ENCODE measurements at places on chromosomes 5 and 9. TPM values are rescaled to one million over a fixed set of nuclear protein-coding genes. Genes with fewer than 3 reads are reported as not detected.

Gene ORM2
- not detected for total RNA-seq

Gene PLGRKT
- total RNA-seq, result 30.3 TPM

Gene PHF24
- total RNA-seq, result 2.1 TPM

Gene SCGB3A1
- total RNA-seq, result 1.0 TPM

Gene CDH9
- total RNA-seq, result not detected

Gene PCDHGB1
- 7.5 TPM for total RNA-seq

Gene FABP6
- total RNA-seq, result not detected

Gene FOXD4
- 0.89 TPM for total RNA-seq

Gene GRIN3A
- total RNA-seq, result not detected

Gene PCDHGB6
- total RNA-seq, result 11.4 TPM

Gene SMIM3
- total RNA-seq, result 25.6 TPM

Gene FRMPD1
- total RNA-seq, result 0.49 TPM

Gene UBQLN1
- 125 TPM for total RNA-seq

Gene BARHL1
- total RNA-seq, result not detected

Gene SH3TC2
- total RNA-seq, result 0.83 TPM

- DNase-seq, result no peak
Observed at GRCh38 chr5:109697339-109697738, 7.6 kb downstream of the MAN2A1 start.

DNA sequence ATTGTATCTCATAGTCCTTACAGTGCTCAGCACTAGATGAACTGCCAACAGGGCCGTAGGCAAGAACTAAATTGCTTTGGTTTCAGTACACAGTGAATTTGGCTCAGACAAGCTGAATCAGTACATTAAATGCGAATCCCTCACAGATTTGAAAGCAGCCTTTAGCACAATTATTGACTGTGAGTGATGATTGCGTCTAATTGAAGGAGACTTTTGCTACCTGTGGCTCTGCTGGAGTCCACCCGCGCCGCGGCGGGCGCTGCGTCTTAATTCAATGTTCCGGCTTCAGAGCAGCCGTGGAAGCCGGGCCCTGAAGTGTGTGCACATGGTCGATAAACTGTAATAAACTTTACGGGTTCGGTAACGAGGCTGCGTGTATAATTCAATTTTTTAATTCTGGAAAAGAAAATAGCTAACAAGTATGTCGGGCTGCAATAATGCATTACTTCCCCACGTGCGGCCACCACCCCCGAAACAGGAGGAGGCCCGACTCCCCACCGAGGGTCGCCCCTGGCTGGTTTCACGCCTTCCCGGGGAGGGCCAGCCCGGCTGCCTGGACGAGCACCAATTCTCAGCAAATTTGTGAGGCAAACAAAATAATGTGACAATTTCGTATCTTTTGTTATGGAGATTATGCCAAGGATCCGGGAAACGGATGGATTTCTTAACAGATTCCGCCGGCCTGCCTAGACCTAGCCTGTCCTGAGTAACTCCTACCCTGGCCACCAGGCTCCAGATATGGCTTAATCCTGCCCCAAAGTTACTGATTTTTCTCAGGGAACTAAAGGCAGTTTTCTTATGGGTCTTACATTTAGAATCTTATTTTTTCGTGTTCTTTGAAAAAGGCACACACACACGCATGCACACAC is 269.4 kb upstream of the IRX1 start:
- no peak for DNase-seq

- DNase-seq, result no peak
Observed at GRCh38 chr9:91724068-91724440, 226.0 kb downstream of the ROR2 start.

DNA sequence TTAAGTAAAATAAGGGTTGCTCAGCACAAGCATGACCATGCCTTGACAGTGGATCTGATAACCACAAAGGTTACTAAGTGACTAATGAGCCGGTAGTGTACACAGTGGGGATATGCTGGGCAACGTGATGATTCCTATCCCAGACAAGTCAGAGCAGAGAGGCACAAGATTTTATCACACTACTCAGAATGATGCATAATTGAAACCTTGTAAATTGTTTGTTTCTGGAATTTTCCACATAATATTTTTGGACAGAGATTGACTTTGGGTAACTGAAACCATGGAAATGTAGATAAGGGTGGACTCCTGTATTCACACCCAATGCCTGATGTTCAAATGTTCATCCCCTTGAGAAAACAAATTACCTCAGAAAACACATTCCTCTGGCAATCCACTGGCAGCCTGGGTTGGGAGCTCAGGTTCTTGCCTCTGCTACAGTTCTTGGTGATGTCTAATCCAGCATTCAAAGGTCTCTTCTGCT is 16.2 kb upstream of the ERAP1 start:
- no peak for DNase-seq

DNA sequence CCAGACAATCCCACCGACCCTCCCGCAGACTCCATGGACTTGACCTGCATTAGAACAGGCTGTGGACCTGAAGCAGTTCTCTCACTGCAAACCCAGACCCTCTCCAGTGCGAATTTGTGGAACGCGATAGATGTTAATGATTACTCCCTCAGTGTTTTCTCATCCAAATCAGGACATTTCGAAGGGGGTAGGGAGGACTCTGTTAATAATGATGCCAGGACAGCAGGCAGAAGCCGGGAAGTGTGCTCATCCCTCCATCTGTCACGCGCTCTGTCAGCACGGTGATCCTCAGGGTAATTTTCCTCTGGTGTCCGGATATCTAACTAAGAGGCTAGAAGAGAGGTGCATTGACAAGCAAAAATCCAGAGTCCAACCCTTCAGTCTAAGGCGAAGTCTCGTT is 18.8 kb downstream of the RAPGEF1 start:
- no peak for DNase-seq

- no peak for DNase-seq
Observed at GRCh38 chr9:125428060-125428901, 166.7 kb downstream of the GAPVD1 start.

- DNase-seq, result no peak
Observed at GRCh38 chr5:41790038-41790776, 80.0 kb downstream of the OXCT1 start.

GRCh38 chr9:96014078-96014477 is 138.6 kb downstream of the ERCC6L2 start:
- no peak for DNase-seq

DNA sequence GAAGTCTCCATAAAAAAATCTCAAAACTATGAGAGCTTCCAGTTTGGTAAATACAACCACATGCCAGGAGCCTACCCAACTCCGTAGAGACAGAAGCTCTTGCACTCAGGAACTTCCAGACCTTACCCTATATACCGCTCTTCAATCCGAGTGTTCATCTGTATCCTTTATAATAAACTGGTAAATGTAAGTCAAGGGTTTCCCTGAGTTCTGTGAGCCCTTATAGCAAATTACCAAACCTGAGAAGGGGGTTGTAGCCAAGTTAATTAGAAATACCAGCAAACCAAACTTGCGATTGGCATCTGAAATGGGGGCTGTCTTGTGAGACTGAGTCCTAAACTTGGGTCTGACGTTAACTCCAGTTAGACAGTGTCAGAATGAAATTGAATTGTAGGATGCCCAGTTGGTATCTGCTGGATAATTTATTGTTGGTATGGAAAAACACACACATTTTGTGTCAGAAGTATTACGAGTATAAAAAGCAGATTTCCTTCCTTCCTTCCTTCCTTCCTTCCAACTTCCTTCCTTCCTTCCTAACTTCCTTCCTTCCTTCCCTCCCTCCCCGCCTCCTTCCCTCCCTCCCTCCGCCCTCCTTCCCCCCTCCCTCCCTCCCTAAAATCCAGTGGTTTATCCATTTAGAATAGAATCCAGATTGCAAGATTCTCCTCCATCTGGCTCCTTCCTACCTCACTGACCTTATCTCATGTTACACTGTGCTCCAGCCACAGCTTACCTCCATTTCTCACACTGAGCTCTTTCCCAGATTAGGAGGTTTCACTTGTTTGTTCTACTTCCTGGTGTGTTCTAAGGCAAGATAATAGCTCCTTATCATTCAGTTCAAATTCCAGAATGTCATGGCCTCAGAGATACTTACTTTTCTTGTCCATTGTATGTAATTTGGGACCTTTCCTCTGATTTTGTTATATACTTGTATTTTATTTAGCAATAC is 196.7 kb downstream of the WDR70 start:
- DNase-seq, result no peak

DNA sequence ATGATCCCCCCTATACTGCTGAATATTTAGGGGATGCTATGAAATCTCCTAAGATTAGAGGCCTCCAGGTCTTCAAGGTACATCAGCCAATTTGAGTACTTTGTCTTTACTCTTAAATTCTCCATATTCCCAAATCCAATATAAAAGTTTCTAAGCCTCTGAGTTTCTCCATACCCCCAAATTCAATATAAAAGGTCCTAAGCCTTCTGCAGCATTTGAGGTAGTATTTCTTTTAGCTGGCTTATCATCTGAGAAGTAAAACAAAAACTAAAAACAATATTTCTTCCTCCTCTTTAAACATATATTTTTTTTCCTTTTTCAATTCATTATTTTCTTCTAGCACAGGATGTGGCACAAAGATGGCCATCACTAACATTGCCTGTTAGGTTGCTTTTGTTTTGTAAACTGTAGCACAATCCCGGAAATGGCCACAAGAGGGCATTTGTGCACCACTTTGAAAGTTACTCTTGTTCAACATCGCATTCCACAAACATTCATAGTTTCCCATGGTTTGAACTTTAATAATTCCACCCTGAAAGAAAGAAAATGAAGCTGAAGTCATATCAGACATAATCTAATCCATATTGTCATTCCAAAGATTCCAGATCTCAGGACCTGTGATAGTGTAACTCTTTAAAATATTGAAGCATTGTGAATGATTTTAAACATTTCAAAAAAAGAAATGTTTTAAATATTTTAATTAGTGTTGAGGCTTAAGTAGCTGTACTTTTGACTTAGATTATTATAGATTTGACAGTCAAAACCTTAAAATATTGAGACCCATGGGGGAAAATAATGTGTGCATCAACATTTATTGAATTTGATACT is 21.0 kb upstream of the SCGB3A2 start:
- peak; percentile 67 for DNase-seq

DNA sequence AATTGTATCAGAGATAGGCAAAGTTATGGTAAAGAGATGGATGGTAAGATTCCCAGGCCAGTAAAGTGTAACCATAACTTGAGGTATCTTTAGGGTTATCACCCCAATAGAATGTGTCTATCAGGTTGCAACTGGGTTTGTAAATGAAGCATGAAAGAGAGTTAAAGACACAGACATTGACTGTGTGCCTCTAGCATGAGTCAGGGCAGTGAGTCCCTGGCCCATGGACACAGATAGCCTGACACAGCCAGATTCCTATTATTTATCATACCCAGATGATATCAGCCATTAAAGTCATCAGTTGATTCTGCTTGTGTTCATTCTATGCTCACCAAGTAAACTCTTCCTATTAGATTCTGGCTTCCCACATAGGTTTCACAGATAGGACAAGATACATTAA is 33.5 kb upstream of the SNAPC3 start:
- DNase-seq, result no peak

GRCh38 chr9:33233626-33234342 is 6.2 kb upstream of the SPINK4 start:
- DNase-seq, result peak; percentile 81

DNA sequence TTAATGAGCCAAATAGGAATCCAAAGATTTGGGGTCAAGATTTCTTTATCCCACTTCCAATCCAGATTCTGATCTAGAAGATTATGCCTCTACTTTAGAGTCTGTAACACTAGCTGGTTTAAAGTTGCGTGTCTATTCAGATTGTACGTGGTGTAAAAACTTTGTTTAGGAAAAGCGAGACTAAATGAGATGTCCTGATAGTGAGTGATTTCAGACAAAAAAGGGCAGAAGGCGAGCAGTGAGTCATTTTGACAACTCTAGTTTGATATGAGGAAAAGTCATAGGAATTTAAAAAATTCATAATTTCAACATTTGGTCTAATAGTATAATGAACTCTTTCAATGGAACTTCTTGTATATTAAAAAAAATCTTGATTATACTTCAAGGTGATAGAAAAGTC is 119.6 kb upstream of the KLF9 start:
- no peak for DNase-seq

- no peak for DNase-seq
Observed at GRCh38 chr5:41793141-41793770, 77.0 kb downstream of the OXCT1 start.

DNA sequence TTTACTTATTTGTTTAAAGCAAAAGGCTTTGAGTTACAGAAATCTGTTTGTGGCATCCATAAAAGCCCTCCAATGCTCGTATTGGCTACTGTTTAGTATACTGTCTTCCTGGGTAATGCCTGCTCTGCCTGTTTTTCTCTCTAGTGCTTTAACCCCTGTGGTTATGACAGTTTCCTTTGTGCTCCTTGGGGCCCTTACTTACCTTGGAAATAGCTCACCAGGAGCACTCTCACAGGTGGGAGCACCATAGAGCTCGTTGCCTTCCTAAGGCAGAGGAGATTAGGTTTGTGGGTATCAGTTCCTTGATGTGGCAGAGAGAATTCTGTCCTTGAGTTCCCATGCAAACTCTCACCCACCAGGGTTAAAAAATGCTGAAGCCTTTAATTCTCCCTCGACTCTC is 242.8 kb downstream of the CDH18 start:
- no peak for DNase-seq

DNA sequence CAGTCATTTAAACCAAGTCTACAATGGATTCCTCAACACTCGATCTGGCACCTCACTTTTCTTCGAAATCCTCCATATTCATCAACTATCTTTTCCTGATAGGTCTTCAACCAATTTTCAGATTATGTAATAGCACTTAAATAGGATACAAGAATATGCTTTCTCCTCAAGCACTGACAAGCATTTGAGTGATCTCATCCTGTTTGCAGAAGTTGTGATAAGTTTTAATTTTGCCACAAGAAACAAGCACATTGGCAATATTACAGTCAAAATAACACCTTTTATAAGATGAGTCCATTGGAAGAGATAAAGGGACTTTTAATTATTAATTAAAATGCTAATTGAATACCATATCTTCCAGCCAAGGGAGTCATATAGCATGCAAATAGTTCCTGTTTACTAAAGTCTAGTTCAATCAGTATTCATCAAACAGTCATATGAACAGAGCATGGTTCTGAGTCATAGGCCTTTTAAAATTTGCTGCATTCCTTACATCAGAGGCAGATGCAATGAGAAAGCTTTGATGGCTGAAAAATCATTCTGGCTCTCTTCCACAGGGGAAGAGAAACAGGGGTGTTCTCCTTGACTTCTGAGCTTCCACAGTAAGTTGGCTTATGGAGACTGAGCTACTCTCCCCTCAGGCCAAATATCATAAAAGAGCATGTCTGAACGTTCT is 32.7 kb upstream of the ZCCHC9 start:
- DNase-seq, result no peak

- DNase-seq, result no peak
Observed at GRCh38 chr9:78470216-78470615, 173.3 kb downstream of the PSAT1 start.

GRCh38 chr5:122844910-122845228 is 544 bp upstream of the SNX24 start:
- peak; percentile 9 for DNase-seq

DNA sequence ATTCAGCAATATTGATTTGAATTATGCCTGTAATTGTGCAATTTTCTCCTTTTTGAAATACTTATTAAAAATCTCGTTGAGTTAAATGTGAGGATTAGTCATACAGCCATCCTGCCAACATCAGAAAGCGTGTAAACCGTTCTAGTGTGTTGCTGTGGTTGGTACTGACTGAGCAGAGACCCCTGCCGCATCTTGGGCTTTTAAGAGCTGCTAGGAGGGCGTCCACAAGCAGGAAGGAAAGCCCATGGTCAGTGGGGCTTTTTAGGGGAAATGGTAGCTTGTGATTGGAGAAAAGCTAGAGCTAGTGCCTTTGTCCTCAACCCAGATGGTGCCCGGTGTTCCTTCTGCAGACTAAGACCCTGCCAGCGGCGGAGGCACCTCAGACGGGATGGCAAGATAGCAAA is 1.3 kb downstream of the SDHA start:
- no peak for DNase-seq

Measured in thyroid gland (tissue), 4 donors.